ENCODE measurements at places on chromosomes 2 and 18. TPM values are rescaled to one million over a fixed set of nuclear protein-coding genes. Genes with fewer than 3 reads are reported as not detected.

- 0 out of 2 replicates have a peak, but pooled peaks cover 18% of the 10 kb centered on the region for H3K36me3 ChIP-seq
- peak; percentile 58 for DNase-seq
- H3K27ac ChIP-seq: 0 out of 2 replicates have a peak overlapping the region, but pooled peaks have one; percentile 24
- peaks cover 87% of the 10 kb centered on the region for H3K4me1 ChIP-seq
- H3K27me3 ChIP-seq: no peaks in the 10 kb centered on the region
Observed at GRCh38 chr2:55026202-55026601, 24.0 kb downstream of the RTN4 start.

- no peak for DNase-seq
- H3K27me3 ChIP-seq: no peaks in the 10 kb centered on the region
- no peak overlapping the region for H3K4me3 ChIP-seq
- H3K27ac ChIP-seq: no peak overlapping the region
Observed at GRCh38 chr18:13471971-13472628, 253.5 kb downstream of the LDLRAD4 start.

GRCh38 chr2:119049968-119050704, 108.1 kb downstream of the MARCO start:
- H3K36me3 ChIP-seq: no peaks in the 10 kb centered on the region
- no peak for DNase-seq
- peaks cover 22% of the 10 kb centered on the region for H3K27me3 ChIP-seq
- no peaks in the 10 kb centered on the region for H3K4me1 ChIP-seq

GRCh38 chr18:58813561-58814225, 51.0 kb upstream of the ZNF532 start:
- H3K4me1 ChIP-seq: no peaks in the 10 kb centered on the region
- H3K27ac ChIP-seq: no peak overlapping the region

DNA sequence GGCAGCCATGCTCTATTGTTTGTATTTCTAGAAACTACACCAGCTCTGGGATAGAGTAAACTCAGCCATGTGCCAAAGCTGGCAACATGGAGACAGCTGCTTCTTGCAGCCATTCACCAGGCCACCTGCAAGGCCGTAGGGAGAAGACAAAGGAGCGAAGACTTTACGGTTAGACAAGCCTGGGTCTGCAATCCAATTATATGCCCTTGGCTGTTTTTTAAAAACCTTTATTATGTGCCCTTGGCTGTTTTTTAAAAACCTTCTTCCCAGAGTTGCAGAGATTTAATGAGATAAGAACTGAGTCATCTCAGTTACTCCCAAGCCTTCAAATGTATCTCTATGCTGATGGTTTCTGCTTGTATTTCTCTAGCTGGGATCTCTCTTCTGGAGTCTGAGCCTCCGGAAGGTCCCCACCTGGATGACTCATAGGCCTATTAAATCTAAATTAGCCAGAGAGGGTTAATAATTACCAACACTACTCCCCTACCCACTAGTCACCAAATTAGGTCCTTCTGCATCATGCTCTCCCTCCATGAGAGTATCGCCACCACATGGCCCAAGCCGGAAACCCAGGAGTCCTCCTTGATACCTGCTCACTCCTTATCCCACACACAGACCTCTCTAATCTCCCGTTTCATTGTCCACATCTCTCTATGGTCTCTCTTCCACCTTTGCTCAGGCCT, 17.5 kb upstream of the DPP4 start:
- H3K4me3 ChIP-seq: no peak overlapping the region
- DNase-seq: peak; percentile 63
- H3K4me1 ChIP-seq: peaks cover 76% of the 10 kb centered on the region

GRCh38 chr2:86562485-86562921, 740 bp downstream of the CHMP3 start:
- H3K4me3 ChIP-seq: peak overlapping the region; percentile 87
- H3K4me1 ChIP-seq: peaks cover 17% of the 10 kb centered on the region

DNA sequence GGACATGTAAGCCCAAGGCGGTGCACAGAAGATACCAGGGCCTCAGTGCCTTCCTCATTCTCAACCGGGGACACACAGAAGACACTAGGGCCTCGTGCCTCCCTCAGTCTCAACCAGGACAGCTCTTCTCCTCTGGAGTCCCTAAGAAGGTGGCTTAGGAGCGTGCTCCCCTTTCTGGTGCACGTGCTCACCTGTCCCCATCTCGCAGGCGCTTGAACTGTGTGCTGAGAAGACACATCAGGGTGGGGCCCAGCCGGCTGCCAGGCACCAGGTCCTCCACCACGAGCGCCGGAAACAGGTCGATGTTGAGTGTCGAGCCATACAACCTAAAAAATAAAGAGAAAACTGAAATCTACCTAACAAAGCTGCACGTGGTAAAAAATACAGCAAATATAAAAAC, 99.9 kb downstream of the PXDN start:
- H3K36me3 ChIP-seq: peaks cover 44% of the 10 kb centered on the region
- no peaks in the 10 kb centered on the region for H3K4me1 ChIP-seq
- H3K27me3 ChIP-seq: no peaks in the 10 kb centered on the region

DNA sequence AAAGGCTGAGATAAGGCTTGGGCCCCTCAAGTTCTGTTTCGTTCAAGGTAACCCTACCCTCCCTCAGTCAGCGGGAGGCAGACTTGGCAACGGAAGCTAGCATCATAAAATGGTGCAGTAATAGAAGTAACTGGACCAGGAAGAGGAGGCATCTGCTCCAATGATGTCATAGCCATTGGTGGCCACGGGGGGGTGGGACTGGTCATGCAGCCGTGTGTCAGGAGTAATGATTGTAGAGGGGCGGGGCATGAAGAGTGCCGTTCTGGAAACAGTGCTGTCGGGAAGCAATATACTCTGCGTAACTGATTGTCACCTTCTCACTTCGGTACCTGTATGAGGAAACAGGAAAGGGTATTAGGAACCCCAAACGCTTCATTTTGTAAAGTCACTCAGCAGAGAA, 6.9 kb upstream of the POLR2D start:
- no peaks in the 10 kb centered on the region for H3K4me1 ChIP-seq
- peaks cover 47% of the 10 kb centered on the region for H3K36me3 ChIP-seq
- H3K27me3 ChIP-seq: no peaks in the 10 kb centered on the region
- H3K27ac ChIP-seq: no peak overlapping the region
- H3K4me3 ChIP-seq: no peak overlapping the region

DNA sequence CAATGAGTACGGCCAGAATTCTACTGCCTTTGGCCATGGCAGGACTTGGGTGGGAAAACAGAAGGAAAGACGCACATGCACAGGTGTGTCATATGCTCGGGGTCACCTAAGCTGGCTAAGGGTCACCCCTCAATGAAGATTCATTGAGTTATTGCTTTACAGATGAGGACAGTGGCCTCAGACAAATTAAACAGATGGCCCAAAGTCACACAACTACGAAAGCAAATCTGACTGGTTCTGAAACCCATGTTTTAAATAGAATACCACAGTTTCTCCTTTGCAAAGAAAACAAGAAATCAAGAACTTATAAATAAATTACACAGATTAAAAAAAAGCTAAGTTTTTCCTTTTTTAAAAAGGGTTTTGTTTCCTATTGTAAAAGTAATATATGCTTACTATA, 70.5 kb downstream of the ID2 start:
- H3K4me3 ChIP-seq: no peak overlapping the region
- DNase-seq: no peak
- H3K36me3 ChIP-seq: peaks cover 16% of the 10 kb centered on the region
- no peak overlapping the region for H3K27ac ChIP-seq
- no peaks in the 10 kb centered on the region for H3K27me3 ChIP-seq
- H3K4me1 ChIP-seq: peaks cover 6% of the 10 kb centered on the region

DNA sequence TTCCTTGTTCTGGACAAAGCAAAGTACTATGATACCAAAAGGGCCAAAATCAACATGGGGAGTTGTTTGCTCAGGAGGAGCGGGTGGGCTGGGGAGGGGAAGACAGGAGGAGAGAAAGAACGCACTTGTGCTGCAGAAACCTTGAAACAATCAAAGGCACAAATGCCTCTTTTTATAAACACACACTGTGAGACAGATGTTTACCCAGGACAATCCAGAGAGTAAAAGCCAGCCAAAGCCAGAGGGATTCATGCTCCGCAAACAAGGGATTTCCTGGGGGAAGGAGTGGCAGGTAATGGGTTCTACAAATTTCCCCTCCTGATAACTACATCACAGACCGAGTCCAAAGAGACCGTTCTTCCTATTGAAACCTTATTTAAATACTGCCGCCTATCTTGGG, 323.5 kb upstream of the SKOR2 start:
- DNase-seq: no peak
- no peaks in the 10 kb centered on the region for H3K27me3 ChIP-seq
- H3K4me1 ChIP-seq: no peaks in the 10 kb centered on the region
- H3K4me3 ChIP-seq: no peak overlapping the region
- H3K27ac ChIP-seq: no peak overlapping the region

GRCh38 chr18:60935041-60935910, 398.0 kb upstream of the CDH20 start:
- H3K4me1 ChIP-seq: no peaks in the 10 kb centered on the region
- H3K27me3 ChIP-seq: no peaks in the 10 kb centered on the region
- peak; percentile 3 for DNase-seq
- no peak overlapping the region for H3K27ac ChIP-seq
- no peaks in the 10 kb centered on the region for H3K36me3 ChIP-seq

- no peaks in the 10 kb centered on the region for H3K4me1 ChIP-seq
- no peak overlapping the region for H3K27ac ChIP-seq
- H3K4me3 ChIP-seq: no peak overlapping the region
- no peaks in the 10 kb centered on the region for H3K27me3 ChIP-seq
Observed at GRCh38 chr2:38248255-38248654, 128.8 kb downstream of the ATL2 start.

- no peak for DNase-seq
- H3K4me3 ChIP-seq: no peak overlapping the region
- H3K27ac ChIP-seq: no peak overlapping the region
- H3K4me1 ChIP-seq: no peaks in the 10 kb centered on the region
Observed at GRCh38 chr2:36683002-36683401, 13.5 kb upstream of the VIT start.

- H3K27me3 ChIP-seq: no peaks in the 10 kb centered on the region
- H3K36me3 ChIP-seq: no peaks in the 10 kb centered on the region
- H3K4me1 ChIP-seq: peaks cover 34% of the 10 kb centered on the region
- no peak overlapping the region for H3K4me3 ChIP-seq
- no peak for DNase-seq
- H3K27ac ChIP-seq: no peak overlapping the region
Observed at GRCh38 chr18:22307528-22307927, 110.2 kb downstream of the CTAGE1 start.

DNA sequence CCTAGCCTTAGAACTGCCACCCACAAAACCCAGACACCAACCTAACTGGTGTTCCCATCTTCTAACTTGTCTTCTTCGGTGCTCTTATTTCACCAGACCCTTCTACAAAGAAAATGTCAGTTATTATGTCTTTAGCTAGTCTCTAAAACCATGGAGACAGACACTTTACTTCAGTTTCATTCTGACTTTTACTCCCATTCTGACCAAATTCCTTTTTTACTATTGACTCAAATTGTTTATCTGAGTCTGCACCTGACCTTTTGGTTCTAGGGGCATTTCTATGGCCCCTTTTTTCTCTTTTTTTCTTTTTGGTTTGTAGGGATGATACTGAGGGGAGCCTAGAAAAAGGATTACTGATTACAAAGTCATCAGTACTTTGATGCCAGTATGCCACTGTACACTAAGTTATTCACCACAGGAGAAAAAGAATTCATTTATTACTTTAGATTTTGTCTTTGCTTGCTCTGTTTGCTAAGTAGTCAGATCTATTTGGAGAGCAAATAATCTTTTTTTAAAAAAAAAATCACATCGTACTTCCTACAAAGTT, 6.8 kb upstream of the SLC1A4 start:
- no peak overlapping the region for H3K27ac ChIP-seq
- DNase-seq: no peak
- no peak overlapping the region for H3K4me3 ChIP-seq
- H3K36me3 ChIP-seq: no peaks in the 10 kb centered on the region

- peak overlapping the region; percentile 58 for H3K4me3 ChIP-seq
- H3K36me3 ChIP-seq: no peaks in the 10 kb centered on the region
- H3K27ac ChIP-seq: peak overlapping the region; percentile 98
- DNase-seq: peak; percentile 48
- H3K4me1 ChIP-seq: peaks cover 96% of the 10 kb centered on the region
Observed at GRCh38 chr2:201126308-201127151, 10.6 kb downstream of the CFLAR start.

DNA sequence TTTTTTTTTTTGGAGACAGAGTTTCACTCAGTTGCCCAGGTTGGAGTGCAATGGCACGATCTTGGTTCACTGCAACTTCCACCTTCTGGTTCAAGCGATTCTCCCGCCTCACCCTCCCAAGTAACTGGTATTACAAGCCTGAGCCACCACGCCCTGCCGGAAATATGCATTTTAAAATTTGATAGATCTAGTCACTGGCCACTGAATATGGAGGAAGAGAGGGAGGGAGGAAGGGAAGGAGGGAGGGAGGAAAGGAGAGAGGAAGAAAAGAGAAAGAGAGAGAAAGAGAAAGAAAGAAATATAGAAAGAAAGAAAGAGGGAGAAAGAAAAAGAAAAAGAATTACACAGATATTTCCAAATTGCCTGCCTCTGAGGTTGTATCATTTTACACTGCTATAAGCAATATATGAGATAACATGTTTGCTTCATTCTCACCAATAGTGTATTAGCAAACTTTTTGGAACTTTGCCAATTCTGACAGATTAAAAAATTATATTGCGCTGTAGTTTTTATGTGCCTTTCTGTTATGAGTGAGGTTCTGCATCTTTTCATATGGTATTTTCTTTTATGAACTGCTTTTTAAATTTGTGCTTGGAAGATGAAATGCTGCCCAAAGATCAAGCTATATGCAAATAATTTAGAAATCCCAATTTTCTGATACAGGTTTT, 161.2 kb upstream of the MAP3K20 start:
- no peak overlapping the region for H3K4me3 ChIP-seq
- DNase-seq: peak; percentile 12
- no peaks in the 10 kb centered on the region for H3K4me1 ChIP-seq
- H3K27me3 ChIP-seq: no peaks in the 10 kb centered on the region

GRCh38 chr18:38290229-38290628, 724.6 kb upstream of the CELF4 start:
- no peaks in the 10 kb centered on the region for H3K27me3 ChIP-seq
- no peak overlapping the region for H3K4me3 ChIP-seq
- H3K36me3 ChIP-seq: no peaks in the 10 kb centered on the region
- no peak for DNase-seq
- no peak overlapping the region for H3K27ac ChIP-seq

DNA sequence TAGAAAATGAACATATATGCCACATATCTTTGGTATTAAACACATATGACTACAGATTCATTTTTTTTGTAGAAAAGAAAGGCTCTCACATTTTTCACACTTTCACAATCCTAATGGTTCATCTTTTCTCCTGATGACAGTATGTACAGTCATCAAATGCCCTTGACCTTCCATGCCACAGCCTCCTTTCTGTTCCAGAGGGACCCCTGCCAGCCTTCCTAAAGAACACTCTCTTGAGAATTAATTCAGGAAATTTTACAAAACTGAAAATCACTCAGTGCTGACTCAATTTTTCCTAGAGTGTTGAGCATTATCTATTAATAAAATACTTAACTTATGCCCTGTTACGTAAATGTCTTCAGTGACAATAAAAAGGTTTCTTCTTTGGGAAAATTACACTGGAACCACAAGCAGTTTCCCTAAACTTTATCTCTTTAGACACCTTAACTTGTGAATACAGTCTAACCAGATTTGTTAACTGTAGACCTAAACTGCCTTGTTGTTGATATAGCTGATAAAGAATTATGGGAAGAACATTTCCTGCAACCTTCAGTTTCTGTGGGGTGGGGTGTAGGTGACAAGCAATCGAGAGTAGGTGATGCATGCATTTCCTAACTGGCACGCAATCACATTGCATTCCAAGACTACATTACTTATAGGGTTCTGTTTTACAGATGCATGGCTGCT, 15.3 kb upstream of the ACOXL start:
- peak; percentile 84 for DNase-seq
- H3K27ac ChIP-seq: no peak overlapping the region
- no peaks in the 10 kb centered on the region for H3K36me3 ChIP-seq

Gene LIMS2
- 3.8 TPM for total RNA-seq

Gene SCN2A
- total RNA-seq: 2.2 TPM

Gene ARMC9
- total RNA-seq: 15.1 TPM

Gene MAP3K19
- not detected for total RNA-seq

Gene RAX
- total RNA-seq: not detected

Gene CPLX4
- total RNA-seq: not detected

Gene CFC1
- not detected for total RNA-seq
